ENCODE measurements at places on chromosomes 1 and 21. TPM values are rescaled to one million over a fixed set of nuclear protein-coding genes. Genes with fewer than 3 reads are reported as not detected.

- no peak for DNase-seq
These were observed 11.5 kb downstream of the TNFSF4 start for GRCh38 chr1:173195596-173196088.

DNA sequence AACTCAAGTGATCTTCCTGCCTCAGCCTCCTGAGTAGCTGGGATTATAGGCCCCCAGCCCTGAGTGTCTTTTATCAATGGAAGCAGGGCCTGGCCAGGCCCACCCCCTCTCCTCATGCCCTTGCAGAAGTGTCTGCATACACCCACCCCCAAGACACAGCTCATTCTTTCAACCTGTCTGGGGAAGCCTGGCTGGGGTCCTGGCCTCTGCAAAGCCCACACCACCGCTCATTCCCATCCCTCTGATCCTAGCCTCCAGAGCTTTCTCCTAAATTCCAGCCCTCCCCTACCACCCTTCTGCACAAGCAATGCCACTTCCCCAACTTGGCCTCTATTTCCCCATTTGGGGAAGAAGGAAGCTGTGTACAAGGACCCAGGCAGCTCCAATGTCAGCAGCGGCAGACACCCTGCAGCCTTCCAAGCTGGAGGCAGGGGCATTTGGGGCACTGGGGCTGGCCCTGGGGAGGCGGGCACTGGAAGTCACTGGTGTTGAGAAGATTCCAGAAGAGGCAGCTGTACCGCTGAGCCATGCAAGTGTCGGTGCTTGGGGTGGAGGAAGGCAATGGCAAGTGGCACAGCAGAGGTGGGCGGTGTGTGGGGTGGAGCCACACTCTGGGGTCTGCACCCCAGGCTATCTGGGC lies 33.7 kb upstream of the ARF1 start:
- DNase-seq, result no peak

GRCh38 chr1:84434081-84434769 lies 35.9 kb downstream of the DNASE2B start:
- no peak for DNase-seq

The ESRRG gene
- total RNA-seq, result not detected

- no peak for DNase-seq
These were observed 45.7 kb upstream of the TSPAN2 start for GRCh38 chr1:115134850-115135480.

- no peak for DNase-seq
These were observed 897 bp downstream of the COL16A1 start for GRCh38 chr1:31702836-31703404.

DNA sequence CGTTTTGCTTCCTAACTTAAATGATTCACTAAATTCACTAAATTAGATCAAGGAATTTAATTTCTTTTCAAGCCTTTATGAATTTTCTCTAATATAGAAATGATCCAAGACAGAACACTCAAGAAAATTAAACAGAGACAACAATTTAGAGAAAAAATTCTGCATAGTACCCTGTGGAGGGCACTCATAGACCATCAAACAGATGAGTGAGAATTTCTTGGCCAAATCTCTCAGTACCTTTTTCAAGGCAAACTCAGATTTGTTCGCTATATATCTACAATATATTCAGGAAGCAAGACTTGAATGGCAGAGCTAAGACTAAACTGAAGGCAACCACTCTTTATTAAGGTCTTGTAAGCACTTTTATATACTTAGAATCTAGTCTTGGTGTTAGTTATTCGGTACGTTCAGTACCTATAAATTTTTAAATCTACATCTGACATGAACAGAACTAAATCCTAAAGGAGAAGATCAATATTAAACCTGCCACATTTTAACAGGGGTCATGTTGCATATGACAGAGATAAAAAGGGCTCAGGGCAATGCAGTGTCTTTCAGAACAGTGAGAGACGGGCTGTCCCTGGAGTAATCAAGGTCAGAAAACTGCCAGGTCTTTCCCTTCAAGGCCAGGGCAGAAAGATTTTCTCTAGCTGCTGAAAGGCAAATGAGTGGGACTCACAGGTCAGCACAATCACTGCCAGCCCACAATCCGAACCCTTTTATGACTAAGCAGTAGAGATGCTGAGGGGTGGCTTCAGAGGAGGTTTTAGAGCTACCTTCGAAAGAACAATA lies 118.8 kb upstream of the TMPRSS15 start:
- DNase-seq, result no peak

The FAM3B gene
- total RNA-seq, result 62.0 TPM

DNA sequence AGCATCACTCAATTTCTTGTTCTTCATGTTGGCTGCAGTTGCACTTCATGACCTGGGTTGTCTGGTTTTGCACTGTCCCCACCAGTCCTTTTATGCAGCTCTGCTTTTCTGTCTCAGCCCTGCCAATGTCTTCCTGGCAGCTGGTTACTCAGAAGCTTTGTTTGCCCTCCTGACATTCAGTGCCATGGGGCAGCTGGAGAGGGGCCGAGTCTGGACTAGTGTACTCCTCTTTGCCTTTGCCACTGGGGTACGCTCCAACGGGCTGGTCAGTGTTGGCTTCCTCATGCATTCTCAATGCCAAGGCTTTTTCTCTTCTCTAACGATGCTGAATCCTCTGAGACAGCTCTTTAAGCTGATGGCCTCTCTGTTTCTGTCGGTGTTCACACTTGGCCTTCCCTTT lies 6.6 kb downstream of the PIGV start:
- no peak for DNase-seq

GRCh38 chr1:13588946-13589796 lies 5.5 kb downstream of the PDPN start:
- no peak for DNase-seq

GRCh38 chr1:39034114-39034654 lies 8.0 kb downstream of the NDUFS5 start:
- no peak for DNase-seq

- DNase-seq, result no peak
These were observed 39.9 kb upstream of the BCL10 start for GRCh38 chr1:85316321-85316720.

DNA sequence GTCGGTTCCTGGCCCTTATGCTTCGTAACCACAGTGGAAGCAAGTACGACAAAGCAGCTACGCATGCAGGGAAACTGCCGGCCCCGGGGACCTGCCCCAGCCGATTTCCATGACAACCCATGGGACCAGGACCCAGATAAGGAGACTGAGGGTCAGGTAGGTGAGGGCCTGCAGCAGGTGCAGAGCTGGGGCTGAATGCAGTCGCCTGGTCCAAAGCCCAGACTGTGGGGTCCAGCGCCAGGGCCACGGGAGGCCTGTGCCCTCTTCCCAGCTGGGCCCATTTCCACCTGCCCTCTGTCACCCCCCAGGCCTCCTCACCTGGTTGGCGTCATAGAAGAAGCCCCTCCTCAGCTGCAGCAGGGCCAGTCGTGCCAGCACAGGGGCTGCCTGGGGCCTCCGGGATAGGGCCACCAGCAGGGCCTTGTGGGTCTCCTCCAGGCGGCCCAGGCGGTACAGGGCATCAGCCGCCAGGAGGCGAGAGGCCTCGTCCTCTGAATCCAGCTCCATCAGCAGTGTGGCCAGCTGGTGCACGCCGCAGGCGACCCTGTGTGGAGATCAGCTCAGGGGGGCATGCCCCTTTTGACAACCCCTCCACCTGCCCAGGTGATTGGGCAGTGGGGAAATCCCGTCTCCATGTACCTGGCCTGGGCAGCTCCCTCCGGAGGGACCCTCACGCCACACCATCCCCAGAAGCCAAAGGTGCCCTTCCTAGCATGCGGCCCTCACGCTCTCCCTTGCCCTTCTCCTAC lies 14.2 kb downstream of the TTC34 start:
- no peak for DNase-seq

Measured in HepG2 (cell line).